ENCODE measurements at places on chromosomes 2 and 18.

GRCh38 chr18:58456625-58457024 is 172.3 kb downstream of the ALPK2 start:
- no peak for DNase-seq

GRCh38 chr18:39702888-39703287 is 2137.3 kb upstream of the CELF4 start:
- DNase-seq: no peak

- peak; percentile 50 for DNase-seq
Measured at GRCh38 chr2:127398239-127398590, 10.4 kb upstream of the MAP3K2 start.

- DNase-seq: no peak
Measured at GRCh38 chr2:105869341-105869740, 124.6 kb downstream of the NCK2 start.

GRCh38 chr18:47756364-47757016 is 174.0 kb downstream of the SMAD2 start:
- peak; percentile 62 for DNase-seq

GRCh38 chr2:234964631-234965461 is 13.0 kb downstream of the SH3BP4 start:
- no peak for DNase-seq

DNA sequence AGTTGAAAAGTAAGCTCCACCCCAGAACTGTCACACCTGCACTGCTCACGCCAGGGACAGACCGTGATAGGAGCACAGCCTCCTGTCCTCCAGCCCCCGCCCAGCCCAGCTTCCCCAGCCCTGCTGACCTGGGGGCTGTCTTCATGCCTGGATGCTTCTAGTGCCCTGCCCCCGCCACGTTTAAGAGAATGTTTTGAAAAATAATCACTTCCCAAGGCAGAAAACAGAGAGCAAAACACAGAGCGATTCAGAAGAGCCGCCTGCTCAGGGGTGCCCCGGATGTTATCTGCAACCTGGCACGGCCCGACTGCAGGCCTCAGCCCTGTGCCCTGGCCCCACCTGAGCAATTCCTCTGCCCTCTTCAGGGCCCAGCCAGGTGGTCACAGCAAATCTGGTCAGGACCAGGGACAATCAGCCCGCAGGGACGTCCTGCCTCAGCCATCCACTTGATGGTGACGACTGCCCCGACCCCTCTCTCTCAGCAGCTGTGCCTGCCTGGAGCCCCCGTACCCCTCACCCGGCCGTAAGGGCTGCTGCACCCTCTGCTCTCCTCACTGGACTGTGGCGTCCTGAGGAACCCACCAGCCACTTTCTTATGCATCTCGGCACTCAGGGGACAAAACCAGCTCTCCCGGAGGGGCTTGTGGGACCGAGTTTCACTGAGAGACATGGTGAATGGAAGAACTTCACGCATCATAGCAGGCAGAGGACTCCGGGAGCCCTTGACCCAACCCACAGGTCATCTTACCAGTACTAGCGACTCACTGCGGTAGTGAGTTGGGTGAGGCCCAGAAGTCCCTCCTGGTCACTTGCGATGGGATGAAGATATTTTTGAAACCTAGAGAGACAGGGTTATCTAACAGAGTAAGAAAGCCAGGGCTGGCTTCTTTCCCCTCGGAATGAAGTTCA is 30.2 kb downstream of the ADI1 start:
- no peak for DNase-seq

- no peak for DNase-seq
Measured at GRCh38 chr2:39549718-39550464, 112.8 kb upstream of the MAP4K3 start.

DNA sequence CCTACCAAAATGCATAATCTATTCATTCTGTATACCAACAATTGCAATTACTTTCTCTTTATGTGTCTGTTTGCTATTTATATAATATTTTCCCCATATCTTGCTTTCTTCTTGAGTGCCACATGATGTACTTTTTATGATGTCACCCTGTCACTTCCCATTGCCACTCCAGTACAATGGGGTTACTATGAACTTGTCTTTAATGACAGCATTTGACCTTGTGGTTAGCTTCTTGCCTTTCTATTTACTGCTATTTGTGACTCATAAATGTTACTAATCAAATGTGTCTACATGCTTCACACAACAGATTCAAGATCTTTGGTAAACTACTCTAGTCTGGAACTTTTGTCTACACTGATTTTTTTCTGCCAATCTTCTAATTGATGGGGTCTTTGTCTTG is 486.3 kb downstream of the NR4A2 start:
- DNase-seq: no peak

DNA sequence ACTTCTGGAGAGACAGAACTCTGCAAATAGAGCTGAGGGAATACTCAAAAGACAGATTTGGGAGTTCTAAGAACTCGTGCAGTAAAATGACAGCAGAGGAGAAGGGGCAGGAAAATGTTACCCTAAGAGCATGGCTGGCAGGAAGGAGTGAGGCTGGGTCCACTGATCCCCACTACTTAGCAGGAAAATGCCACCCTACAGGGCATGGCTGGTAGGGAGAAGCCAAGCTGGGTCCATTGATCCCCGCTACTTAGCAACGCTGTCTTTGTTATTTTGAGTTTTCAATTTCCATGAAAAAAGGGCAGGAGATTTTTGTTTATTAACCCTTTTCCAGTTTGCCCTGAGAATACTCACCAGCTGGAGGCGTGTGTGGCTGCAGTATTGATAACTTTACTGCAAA is 100.3 kb upstream of the TMEM200C start:
- DNase-seq: no peak

DNA sequence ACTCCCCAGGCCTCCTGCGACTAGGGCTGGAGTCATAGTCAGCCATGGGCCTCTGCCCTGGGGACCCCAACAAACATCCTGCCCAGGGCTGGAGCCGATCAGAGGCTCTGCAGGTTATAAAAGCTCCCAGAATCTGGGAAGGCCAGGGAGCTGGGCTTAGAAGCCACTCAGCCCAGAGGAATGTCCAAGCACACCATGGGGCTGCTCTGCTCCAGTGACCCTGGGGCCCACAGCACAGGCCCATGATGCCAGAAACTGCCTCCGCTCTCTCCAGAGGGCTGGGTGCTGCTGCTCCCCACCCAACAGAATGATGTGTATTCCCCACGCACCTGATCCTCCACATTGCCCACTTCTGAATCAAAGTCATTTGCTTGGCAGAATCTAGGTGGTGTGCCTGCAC is 88.5 kb downstream of the ARMC9 start:
- no peak for DNase-seq

GRCh38 chr2:199440118-199440517 is 17.6 kb downstream of the SATB2 start:
- no peak for DNase-seq

GRCh38 chr2:234722176-234722575 is 225.3 kb upstream of the ARL4C start:
- DNase-seq: no peak

GRCh38 chr2:196963043-196963442 is 36.5 kb upstream of the PGAP1 start:
- DNase-seq: no peak

DNA sequence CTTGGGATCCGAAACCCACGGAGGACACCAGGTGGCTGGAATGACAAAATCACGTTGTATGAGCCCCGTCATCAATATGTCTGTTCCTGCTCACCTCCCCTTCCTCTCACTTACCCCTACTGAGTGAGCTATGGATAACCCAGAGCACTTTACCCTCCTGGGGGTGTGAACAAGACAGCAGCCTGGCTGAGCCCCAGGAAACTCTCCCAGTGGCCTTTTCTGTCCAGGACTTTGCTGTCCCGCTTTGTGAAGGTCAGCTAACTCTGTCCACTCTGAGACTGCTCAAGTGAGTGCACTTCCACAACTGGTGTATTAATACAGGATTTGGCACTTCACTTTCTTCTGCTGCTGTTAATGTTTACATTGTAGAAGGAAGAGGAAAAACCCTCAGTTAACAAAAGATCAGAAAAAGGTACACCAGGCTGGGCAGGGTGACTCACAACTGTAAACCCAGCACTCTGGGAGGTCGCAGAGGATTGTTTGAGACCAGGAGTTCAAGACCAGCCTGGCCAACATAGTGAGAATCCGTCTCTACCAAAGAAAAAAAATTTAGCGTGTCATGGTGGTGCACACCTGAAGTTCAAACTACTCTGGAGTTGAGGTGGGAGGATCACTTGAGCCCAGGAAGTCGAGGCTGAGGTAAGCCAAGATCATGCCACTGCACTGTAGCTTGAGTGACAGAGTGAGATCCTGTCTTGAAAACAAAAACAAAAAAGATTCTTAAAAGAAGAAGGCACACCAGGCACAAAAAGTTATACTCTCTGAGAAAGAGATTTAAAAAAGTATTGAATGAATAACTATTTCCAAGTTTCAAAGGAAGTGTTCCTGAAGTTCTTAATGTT is 90.3 kb downstream of the CLHC1 start:
- no peak for DNase-seq

GRCh38 chr2:32745191-32745590 is 117.3 kb downstream of the TTC27 start:
- no peak for DNase-seq

DNA sequence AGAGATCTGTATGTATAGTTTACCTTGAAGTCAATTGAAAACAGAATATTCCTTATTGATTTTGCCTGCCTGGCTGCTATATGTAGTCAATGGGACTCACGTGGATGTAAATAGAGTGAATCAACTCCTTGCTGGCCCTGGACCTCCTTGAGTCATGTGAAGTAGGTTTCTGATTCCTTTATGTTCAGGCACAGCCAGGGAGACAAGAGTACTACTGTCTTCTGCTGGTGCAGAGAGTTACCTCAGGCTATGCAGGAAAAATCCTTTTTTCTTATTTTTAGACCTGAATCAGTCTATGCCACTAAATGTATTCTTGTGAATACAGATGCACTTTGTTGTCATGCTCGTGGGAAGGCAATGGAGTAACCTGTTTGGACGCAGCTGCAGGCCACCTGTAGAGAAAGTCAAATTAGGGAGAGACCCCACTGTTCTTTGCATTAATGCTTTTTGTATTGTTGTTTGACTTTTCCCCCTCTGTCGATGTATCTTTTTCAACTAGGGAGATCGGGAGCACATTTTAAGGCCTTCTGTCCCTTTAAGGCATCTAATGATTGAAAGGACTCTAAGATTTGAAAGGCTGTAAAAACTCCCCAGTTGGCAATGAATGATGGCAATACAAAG is 473.9 kb downstream of the ARHGAP15 start:
- DNase-seq: no peak

GRCh38 chr2:18378020-18378653 is 182.3 kb downstream of the RDH14 start:
- no peak for DNase-seq

DNA sequence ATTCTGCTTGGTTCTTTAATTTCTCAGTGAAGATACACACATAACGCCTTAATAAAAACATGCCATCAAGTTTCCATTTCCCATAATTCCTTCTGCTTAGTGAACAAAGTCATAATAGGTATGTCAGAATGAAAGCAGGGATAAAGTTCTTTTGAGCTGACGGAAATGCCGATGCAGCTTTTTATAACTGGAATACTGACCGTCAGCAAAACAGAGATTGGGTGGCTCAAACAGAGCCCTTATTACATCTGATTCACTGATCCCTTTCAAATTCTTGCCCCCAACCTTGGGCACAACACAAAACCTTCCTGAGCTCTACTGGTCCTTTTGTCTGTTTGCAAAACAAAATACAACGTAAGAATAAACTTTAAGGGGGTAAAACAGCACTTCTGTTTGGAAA is 140.4 kb downstream of the CDH2 start:
- DNase-seq: no peak

DNA sequence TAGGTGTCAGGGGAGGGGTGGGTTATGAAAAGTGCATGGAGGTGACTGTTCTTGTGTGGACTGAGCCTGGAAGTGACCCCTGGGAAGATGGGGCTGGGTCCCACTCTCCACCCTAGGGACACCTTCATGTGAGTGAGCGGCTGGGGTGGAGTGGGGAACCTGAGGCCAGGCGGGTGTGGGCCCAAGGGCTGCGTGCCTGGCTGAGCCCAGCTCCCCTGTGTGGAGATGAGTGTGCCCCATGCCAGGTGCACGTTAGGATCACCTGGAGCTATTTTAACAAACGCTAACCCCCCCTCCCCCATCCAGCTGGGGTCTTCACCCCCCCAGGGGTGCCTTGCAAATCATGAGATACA is 26.5 kb downstream of the ZAP70 start:
- no peak for DNase-seq

GRCh38 chr2:10876963-10877362 is 34.8 kb upstream of the KCNF1 start:
- DNase-seq: no peak
